ENCODE measurements at places on chromosomes 13 and 19.
A peak's percentile ranks its signal among the peaks of the same experiment; 100 is the strongest.

GRCh38 chr19:51250786-51251467 is at the start of gene SIGLECL1:
TSS of gene SIGLECL1 (plus strand) at chr19:51251080. CDS start at chr19:51264073, 12,993 bp downstream.
- DNase-seq: no peak

GRCh38 chr13:26022538-26023292 is 29.1 kb downstream of the SHISA2 start:
- no peak for DNase-seq

DNA sequence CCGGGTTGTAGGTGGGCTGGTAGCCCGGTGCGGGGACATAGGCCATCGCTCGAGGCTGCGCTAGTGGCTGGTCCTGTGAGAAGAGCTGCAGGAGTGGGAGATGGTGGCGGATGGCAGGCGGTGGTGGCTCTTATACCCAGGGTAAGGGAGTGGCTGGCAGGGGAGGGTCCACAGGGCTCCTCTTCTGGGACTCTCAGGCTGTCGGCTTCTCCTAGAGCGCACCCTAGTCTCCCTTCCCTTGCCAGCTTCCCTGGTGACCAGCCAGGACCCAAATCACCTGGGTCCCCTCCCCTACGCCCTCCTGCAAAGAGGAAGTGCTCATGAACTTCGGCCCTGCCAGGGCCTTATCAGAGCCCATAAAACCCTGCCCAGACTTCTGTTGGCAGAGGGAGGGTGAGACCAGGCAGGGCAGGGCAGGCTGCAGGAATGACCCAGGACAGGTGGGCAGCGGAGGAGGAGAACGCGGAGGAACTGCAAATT is at the start of gene LGALS4:
Gene LGALS4, minus strand, starts transcription at position 105 of the 480 bp plus-strand sequence. Its CDS starts 59 bp downstream, at position 46.
- no peak for DNase-seq

DNA sequence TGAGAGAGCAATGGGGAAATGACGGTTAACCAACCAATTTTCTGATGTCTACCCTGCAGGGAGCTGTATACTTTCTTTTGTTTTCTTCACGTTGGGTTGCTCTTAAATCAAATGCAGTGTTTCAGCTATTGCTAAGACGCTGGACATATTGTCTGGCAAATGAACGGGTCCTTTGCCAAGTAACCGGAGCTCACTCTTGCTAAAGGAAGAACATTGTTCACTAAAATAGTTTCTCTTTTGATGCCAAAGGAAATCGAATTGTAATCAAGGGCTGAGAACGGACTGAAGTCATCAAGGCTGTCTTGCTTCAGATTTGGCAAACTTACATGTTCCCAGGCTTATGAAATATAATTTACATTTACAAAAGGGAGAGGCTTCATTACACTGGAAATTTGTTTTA is 142.3 kb upstream of the ARGLU1 start:
- no peak for DNase-seq

DNA sequence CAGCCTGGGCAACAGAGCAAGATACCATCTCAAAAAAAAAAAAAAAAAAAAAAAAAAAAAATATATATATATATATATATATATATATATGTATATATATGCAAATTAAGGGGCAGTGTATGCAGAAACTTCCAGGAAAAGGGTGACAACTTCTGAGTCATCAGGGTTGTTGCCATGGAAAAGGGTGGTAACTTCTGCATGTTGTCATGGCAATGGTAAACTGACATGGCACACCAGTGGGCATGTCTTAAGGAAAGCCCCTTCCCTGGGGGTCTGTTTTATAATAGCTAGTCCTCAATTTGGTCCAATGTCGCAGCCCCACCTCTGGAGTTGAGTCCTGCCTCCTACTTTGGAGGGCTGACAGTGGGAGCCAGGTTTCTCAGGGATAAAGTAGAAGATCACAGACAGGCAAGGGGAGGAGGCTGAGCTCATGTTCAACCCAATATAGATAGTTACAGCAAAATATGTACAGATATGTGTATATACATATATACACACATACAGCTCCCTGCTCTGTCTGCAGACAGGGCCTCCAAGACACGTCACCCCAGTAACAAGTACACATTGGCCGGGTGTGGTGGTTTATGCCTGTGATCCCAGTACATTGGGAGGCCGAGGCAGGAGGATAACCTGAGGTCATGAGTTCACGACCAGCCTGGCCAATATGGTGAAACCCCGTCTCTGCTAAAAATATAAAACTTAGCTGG is 7.2 kb upstream of the FCHO1 start:
- no peak for DNase-seq

DNA sequence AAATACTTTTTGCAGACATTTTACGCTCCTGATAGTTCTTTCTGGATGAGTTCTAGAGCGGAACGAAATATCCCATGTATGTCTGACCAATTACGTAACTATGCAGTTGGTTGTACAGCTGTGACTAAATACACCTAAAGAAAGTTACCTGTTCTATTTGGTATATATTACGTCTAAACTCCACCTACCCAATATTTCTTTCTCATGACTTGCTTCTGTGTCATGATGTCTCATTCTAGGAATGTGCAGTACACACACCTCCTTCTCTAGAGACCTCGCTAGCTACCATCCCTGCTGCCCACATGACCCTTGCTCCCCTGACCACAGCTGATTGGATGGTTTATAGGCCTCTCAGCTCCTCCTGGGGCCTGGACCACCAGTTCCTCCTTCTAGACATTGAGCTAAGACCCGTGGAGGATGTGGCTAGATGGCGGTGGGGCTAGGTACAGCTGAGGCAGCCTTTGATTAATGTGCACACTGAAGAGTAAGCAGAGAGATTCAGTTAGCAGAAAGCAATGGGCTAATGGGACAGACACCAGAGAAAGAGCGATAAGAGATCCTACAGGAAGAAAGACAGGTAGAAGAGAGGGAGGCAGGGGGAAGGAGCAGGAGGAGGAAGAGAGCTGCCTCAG is 422.1 kb downstream of the COG6 start:
- DNase-seq: no peak

- DNase-seq: no peak
Observed at GRCh38 chr13:75186379-75186778, 295.6 kb downstream of the TBC1D4 start.

GRCh38 chr19:30112666-30113065 is 170.6 kb downstream of the URI1 start:
- DNase-seq: no peak

GRCh38 chr19:16342002-16342715 is 17.5 kb downstream of the KLF2 start:
- peak; percentile 29 for DNase-seq
